AG09309 (cell line): ENCODE measurements at places on chromosomes 13 and 19.

DNA sequence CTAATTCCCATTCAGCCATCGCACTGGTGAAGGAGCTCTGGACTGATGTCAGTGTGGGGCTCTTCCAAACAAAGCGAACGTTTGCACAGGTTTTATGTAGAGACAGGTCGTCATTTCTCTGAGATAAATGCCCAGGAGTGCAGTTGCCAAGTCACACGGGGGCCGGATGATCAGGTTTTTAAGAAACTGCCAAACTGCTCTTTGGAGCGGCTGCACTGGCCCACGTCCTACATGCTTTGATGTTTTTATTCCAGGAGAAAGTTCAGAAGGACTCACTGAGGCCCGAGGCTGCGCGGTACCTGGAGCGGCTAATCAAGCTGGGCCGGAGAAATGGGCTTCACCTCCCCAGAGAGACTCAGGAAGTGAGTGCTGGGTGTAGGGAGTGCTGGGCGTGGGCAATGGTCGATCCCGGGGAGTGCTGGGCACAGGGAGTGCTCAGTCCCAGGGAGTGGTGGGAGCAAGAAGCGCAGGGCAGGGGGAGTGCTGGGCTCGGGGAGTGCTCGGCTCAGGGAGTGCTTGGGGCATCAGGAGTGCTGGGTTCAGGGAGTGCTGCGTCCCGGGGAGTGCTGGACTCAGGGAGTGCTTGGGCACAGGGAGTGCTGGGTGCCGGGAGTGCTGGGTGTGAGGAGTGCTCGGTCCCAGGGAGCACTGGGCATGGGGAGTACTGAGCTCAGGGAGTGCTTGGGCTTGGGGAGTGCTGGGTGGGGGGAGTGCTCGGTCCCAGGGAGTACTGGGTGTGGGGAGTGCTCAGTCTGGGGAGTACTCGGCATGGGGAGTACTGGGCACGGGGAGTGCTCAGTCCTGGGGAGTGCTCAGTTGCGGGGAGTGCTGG, 10.7 kb downstream of the THOP1 start:
- no peak for DNase-seq

DNA sequence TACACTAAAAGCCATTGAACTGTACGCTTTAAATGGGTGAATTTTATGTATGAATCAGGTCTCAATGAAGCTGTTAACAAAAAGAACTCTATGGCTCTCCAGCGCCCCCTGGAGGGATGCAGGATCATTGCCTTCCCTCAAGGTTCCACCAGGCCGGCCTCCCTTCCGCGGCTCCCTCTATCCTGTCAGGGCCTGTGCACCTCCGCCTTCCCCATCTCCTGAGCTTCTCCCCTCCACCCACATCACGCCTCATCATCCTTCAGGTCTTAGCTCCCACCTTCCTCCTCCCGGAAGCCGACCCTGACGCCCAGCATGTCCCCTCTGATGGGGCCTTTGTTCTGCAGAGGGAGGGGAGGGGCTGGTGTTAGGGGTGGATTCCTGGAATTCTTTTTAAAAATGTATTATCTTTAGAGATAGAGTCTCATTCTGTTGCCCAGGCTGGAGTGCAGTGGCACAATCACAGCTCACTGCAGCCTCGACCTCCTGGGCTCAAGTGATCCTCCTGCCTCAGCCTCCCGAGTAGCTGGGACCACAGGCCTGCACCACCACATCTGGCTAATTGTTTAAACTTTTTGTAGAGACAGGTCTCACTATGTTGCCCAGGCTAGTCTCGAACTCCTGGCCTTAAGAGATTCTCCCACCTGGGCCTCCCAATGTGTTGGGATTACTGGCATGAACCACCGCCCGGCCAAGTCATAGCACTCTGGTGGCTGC, 27.7 kb downstream of the MEIS3 start:
- DNase-seq: peak; percentile 21

GRCh38 chr13:25933520-25933919, 118.3 kb downstream of the SHISA2 start:
- no peak for DNase-seq

GRCh38 chr19:2101417-2102335, 5.0 kb downstream of the IZUMO4 start:
- no peak for DNase-seq

GRCh38 chr19:35773020-35773806, 2.2 kb upstream of the ARHGAP33 start:
- no peak for DNase-seq

DNA sequence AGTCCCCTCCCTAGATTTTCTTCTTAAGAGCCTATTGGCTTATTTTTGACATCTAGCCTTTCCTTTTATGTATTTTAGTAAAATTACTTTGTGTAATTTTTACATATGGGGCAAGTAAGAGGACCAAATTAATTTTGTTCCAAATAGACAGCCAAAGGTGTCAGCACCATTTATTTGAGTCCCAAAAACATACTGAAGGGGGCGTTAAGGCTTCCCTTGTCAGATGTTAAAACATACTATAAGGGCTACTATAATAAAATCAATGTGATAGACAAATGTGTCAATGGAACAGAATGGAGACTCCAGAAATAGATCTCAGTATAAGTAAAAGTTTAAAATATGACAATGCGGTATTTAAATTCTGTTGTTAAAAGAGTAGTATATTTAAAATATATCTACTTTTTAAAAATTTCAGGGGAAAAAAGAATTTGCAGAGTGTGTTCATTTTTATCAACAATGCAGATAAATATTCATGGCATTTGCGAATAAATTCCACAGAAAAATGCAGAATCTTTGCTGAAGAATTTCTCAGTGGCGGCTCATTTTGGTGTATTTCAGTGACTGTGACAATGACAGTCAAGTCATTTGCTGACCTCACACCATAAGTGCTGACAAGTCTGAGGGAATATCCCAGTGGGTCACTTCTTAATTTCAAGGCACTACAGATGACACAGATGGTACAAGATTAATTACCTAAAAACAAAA, 133.7 kb downstream of the MTUS2 start:
- DNase-seq: no peak

DNA sequence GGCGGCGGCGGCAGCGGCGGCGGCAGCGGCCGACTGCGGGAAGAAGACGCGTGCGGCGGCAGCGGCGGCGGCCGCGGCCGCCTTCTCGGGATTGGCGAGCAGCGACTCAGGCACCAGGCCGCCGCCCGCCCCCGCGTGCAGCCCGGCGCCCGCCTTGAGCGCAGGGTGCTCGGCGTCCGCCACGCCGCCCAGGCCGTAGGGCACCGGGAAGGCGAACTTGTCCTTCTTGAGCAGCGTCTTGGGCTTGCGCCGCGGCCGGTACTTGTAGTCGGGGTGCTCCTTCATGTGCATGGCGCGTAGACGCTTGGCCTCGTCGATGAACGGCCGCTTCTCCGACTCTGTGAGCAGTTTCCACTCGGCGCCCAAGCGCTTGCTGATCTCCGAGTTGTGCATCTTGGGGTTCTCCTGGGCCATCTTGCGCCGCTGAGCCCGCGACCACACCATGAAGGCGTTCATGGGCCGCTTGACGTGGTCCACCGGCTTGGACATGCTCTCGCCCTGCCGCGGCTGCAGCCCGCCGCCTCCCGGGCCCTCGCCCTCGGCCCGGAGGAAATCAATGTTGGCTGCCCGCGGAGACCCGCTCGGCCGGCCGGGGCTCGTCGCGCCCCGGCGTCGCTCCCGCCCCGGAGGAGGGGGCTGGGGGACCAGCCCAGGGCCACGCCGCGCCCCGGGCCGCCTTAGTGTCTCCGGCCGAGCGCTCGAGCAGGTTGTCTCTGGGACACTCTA, 621 bp downstream of the SOX21 start:
- no peak for DNase-seq

GRCh38 chr19:17703824-17704463, 15.3 kb upstream of the MAP1S start:
- no peak for DNase-seq

GRCh38 chr13:40515702-40516101, 150.7 kb downstream of the FOXO1 start:
- no peak for DNase-seq

GRCh38 chr13:80975903-80976302, 635.0 kb upstream of the SPRY2 start:
- no peak for DNase-seq

GRCh38 chr19:2374808-2375207, 14.7 kb downstream of the TMPRSS9 start:
- DNase-seq: no peak

DNA sequence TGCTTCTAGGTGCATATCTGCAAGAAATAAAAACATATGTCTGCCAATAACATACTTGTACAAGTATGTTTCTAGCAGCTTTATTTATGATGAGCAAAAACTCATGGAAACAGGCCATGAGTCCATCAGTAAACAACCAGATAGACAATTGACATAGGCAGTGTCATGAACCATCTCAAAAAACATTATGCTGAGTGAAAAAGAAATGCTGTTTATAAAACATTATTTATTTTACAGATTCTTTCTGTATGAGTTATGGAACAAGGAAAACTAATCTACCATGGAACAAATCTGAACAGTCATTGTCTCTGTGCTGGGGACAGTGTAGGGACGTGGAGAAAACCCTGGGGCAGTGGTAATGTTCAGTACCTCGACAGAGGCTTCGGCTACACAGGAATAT, 283.9 kb downstream of the UQCRFS1 start:
- no peak for DNase-seq

- no peak for DNase-seq
Observed at GRCh38 chr13:21458451-21458812, 671 bp downstream of the ZDHHC20 start.

DNA sequence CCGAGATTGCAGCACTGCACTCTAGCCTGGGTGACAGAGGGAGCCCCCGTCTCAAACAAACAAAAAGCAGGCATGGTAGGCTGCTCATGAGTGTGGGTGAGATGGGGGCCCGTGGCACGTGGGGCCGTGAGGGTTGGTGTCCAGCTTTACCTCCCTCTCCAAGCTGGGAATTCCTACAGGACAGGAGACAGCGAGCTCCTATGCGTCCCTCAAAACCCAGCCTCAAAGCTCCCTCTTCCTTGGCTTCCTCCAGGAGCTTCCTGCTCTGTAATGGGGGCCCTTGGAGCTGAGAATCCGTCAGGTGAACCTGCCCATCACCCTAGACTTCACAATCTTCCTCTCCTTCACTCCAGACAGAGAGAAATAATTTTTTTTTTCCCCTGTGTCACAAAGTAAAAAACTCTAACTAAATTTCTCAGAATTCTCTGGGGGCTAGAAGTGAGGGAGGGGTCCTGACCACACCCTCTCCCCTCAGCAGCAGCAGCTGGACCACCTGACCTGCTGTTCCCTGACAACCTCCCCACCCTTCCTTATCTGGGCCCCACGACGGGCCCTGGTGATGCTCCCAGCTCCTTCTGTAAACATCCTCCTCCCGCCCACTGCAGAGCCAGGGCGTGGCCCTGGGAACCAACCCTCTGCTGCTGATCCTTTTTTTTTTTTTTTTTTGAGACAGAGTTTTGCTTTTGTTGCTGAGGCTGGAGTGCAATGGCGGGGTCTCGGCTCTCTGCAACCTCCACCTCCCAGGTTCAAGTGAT, 22.1 kb upstream of the WDR18 start:
- no peak for DNase-seq

DNA sequence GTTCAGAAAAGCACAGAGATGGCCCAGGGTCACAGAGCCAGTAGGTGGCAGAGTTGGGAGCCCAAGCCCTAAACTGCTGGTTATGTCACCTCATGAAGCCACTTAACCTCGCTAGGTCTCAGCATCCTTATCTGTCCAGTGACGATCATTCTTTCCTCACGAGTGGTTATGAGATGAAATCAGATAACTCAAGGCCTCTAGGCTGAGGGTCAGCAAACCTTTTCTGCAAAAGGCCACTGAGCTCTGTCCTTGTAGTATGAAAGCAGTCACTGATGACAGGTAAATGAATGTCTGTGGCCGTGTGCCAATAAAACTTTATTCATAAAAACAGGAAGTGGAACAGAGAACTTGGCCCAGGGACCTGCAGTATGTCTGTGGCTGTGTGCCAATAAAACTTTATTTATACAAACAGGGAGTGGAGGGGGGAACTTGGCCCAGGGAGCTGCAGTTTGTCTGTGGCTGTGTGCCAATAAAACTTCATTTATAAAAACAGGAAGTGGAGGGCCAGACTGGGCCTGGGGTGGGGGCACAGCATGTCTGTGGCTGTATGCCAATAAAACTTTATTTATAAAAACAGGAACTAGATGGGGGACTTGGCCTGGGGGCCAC, 71.2 kb downstream of the GNG7 start:
- DNase-seq: no peak
